ENCODE measurements at places on chromosomes 4 and X.

DNA sequence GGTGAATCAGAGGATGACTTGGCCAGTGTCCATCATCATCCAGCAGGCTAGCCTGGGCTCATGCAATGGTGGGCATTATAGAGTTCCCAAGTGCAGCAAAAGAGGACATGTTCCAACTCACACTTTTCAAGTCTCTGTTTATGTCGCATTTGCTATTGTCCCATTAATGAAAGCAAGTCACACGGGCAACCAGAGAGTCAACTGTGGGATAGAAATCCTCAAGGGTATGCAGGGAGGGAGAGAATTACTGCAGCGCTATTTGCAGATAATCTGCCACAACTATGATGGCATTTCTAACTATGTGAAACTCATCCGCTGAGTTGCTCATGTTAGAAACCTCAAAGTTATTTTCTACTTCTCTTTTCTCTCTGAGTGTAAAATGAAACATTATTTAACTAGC, 78.5 kb upstream of the TAB3 start:
- no peak for DNase-seq

DNA sequence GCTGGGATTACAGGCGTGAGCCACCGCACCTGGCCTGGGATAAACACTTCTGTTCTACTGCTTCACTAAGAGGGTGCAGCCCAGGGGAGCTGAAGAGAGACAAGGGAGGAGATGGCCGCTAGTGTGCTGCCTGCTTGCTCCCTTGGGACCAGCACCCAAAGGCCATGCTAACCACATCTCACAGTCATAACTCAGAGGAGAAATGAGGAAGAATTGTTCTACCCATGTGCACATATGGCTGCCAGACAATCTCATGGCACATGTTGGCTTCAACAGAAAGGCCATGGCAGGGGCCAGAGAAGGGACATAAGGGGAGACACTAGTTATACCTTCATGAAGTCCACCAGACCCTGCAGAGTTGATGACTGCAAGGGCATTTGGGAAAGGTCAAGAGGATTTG, 22.4 kb downstream of the CLDN22 start:
- DNase-seq, result no peak

- DNase-seq, result no peak
Measured at GRCh38 chr4:57158762-57159161, 48.6 kb upstream of the IGFBP7 start.

DNA sequence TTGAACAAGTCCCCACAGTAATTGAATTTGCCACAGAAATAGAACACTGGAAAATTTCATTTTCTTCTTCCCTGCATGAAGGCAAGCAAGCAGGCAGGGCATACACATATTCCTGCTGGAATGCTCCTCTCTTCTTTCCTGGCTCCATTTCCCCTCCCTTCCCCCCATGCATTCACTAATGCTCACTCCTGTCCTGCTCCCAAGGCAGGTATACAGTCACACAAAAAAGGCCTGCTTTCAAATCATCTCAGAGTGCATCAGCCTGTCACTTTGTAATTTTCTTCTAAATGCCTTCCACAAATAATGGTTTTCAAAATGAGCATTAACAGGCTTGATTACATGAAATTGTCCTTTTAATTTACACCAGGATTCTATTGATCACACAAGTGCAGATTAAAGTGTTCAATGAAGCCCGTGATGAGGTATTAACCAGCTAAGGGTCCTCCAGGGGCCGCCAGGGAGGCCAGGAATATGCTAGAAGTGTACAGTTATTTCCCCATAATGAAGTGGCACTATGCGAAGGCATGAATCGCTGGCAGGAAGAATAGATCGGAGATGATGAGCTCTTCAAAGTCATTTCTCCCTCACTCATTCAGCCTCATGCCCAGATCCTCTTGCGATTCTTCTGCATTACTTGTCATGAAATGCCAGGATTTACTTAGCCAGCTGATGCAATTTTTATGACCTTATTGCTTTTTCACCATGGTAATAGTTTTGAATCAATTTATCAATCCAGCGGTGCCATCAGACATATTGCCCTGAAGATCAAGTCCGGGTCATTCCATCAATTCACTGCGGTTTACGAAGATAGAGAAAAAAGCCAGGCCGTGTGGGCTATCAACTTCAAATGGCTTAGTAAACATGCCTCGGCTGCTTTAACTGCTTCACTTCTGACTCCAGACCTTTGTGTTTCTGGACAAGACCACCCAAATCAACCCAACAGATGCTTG, 243.5 kb downstream of the GPAT3 start:
- no peak for DNase-seq

DNA sequence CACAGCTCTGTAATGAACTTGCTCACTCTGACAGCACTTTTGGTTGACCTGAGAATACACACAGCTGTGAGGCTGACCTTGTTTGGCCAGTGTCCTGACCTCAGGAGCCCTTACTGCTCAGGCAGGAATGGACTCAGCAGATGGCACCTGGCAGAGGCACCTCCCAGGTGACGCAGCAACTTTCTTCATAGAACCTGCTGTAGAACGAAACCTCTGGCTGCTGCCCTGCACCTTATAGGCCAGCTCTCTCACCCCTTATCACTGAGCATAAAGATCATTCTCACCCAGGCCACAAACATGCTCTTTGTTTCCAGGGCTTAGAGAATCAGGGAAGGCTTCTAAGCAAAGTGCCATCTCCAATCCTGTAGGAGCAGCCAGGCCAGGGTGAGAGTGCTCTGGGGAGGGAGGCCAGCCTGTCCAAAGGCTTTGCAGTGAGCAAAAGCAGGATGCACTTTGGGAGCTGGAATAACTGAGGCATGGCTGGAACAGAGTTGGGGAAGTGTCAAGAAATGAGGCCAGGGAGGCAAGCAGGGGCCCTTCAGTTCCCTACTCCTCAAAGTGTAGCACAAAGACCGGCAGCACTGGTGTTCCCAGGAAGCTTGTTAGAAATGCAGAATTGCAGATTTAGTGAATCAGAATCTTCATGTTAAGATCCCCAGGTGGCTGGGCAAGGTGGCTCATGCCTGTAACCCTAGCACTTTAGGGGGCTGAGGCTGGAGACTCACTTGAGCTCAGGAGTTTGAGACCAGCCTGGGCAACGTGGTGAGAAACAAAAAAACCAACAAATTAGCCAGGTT, 13.3 kb upstream of the CENPU start:
- DNase-seq, result no peak

DNA sequence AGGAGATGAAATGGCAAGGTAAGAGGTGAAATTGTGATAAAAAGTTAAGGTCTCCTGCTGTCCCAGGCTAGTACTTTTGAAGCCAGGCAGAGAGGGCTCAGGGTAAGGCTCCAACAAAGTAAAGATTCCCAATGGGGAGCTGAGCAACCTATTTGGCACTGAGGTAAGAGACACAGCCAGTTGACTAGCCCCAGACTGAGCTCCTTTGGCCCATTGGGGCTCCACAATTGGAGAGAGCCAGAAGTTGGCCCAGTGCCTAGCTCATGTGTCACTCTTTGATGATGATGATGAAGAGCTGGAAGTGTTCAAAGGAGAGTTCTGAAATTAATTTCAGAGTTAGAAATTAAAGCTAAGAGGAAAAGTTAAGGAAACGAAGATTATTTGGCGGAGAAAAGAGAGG, 94.6 kb downstream of the RLIM start:
- no peak for DNase-seq

DNA sequence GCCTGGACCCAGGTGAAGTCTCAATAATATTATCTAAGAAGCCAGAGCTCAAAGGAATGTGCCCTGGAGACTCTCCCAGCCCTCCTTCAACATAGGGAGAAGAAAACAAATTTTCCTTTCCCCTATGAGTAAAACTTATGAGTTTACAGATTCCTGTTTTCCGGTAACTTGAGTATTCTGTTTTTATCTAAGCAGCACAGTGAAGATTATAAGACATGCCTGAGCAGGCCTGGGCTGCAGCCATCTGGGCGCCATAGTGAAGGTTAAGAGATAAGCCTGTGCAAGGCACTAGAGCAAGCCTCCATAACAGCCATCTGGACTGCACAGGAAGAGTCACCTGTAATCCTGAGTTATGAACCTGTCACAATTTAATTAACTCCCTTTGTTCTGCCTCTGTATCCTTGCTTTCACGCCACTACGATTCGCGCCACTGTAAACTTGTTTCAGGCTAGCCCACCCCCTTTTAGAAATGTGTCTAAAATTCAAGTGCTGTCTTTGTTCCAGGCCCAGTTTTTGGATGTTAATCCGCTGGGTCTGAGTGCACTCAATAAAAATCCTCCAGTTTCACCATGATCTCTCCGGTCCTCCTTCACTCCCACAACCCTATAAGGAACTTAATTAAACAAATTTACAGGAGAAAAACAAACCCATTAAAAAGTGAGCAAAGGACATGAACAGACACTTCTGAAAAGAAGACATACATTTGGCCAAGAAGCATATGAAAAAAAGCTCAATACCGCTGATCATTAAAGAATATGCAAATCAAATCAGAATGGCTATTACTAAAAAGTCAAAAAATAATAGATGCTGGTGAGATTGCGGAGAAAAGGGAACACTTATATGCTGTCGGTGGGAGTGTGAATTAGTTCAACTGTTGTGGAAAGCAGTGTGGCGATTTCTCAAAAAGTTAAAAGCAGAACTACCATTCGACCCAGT, 189.5 kb downstream of the APBB2 start:
- no peak for DNase-seq

GRCh38 chrX:80766916-80767315, 42.8 kb downstream of the BRWD3 start:
- no peak for DNase-seq

All from cortex of kidney (tissue), 1 donor.